Stimulated activated CD4-positive, alpha-beta T cell treated with anti-CD3 and anti-CD28 coated beads, TNF-alpha, amount 100 ng/mL, for 1 hour (primary cell): ENCODE measurements at places on chromosomes 13 and 19.

DNA sequence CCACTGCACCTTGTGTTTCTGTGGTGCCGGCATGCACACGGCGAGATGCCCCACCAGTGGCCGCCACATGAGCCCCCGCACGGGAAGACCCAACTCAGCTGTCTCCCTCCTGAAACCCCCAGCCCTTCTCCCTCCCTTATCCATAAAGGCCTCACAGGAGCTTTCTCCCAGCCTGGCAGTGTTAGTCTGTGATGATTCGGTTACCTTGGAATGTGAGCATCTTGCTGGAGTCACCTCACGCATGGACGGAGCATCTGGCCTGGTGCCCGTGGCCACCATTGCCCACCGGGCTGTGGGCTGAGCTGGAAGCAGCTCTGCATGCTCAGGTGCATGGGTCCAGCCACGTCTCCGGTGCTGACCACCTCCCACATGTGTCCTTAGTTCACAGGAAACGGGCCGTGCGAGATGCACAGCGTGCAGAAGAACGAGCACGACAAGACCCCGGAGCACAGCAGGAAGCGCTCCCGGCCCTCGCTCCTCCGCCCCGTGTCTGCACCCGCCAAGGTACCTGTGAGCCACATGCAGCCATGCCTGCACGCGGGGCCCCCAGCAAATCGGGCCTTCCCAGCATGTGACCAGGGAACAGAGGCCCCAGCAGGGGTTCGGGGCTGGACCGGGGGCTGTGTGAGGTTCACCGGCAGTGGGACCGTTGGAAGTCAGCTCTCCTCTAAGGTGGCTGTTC is 22.0 kb downstream of the SIN3B start:
- no peak for DNase-seq

- DNase-seq = no peak
These were observed 5.2 kb upstream of the ZNF554 start for GRCh38 chr19:2814426-2814825.

DNA sequence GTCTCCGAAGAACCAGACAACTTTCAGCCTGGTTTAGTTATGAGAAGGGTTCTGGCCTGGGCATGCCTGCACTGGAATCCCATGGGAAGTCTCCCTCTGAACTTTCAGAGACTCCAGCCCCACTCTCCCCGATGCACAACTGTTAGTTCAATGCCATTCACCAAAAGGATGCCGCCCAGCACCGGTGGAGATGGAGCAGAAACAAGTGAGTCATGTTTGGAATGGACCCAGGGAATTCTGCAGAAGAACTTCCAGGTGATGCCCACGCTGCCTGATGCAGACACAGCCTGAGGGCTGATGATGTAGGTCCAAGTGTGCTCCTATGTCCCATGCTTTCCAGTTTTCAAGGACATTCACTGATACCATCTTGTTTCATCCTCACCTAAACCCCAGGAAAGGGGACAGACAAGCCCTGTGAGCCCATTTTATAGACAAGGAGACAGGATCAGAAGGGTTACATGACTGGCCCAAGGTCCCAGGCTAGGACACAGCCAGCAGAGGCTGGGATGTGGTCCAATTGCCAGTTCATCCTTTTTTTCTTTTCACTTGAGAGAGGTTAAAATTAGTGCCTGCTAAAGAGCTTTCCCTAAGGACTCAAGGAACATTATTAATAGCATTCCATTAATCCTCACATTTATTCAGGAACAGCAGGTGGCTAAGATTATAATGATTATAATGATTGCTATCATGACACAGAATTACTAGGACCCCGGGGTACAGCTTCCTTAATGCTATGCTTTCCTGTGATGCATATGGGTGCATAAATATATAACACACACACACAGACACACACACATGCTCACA is 39.5 kb downstream of the SIAH3 start:
- DNase-seq = no peak

GRCh38 chr13:74464670-74465069 is 330.5 kb upstream of the KLF12 start:
- no peak for DNase-seq

DNA sequence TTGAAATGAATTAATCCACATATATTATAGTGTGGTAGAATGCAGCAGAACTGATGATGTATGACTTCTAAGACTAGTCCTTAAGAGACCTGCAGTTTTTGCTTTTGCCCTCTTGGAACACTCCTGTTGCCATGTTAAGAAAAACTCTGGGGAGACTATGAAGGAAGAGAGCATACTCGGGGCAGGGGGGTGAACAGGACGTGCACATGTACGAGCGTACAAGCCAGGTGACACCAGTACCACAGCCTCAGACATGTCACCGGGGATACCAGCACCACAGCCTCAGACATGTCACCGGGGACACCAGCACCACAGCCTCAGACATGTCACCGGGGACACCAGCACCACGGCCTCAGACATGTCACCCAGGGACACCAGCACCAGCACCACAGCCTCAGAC is 15.9 kb upstream of the USPL1 start:
- no peak for DNase-seq

- no peak for DNase-seq
These were observed 3.4 kb upstream of the ZNF333 start for GRCh38 chr19:14686411-14686810.

- no peak for DNase-seq
These were observed 21.6 kb downstream of the VASP start for GRCh38 chr19:45528744-45529419.

DNA sequence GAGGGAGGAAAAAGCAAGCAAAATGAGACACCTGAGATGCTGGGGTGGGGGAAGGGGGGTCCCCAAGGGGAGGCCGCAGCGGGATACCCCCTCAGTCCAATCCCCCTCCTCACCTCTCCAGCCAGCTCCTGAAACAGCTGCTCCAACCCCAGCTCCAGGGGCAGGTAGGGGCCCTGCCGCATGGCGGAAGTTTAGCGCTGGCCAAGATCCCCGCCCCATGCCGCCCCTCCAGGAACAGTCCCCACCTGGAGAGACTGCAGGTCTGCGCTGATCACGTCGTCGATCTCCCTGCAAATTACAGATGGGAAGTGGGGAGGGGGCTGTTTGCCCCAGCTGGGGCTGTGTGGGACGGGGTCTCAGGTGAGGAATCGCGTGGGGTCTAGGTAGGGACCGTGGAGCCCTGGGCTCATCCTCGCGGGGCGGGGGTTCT is 9.0 kb downstream of the CAPN12 start:
- no peak for DNase-seq

- no peak for DNase-seq
These were observed 11.8 kb downstream of the PTPRH start for GRCh38 chr19:55197528-55197927.

- no peak for DNase-seq
These were observed 20.8 kb downstream of the DPF1 start for GRCh38 chr19:38203197-38203596.
